ENCODE measurements at places on chromosomes 16 and 17.

GRCh38 chr16:17205279-17206211 lies 265.2 kb downstream of the XYLT1 start:
- peak; percentile 80 for DNase-seq

DNA sequence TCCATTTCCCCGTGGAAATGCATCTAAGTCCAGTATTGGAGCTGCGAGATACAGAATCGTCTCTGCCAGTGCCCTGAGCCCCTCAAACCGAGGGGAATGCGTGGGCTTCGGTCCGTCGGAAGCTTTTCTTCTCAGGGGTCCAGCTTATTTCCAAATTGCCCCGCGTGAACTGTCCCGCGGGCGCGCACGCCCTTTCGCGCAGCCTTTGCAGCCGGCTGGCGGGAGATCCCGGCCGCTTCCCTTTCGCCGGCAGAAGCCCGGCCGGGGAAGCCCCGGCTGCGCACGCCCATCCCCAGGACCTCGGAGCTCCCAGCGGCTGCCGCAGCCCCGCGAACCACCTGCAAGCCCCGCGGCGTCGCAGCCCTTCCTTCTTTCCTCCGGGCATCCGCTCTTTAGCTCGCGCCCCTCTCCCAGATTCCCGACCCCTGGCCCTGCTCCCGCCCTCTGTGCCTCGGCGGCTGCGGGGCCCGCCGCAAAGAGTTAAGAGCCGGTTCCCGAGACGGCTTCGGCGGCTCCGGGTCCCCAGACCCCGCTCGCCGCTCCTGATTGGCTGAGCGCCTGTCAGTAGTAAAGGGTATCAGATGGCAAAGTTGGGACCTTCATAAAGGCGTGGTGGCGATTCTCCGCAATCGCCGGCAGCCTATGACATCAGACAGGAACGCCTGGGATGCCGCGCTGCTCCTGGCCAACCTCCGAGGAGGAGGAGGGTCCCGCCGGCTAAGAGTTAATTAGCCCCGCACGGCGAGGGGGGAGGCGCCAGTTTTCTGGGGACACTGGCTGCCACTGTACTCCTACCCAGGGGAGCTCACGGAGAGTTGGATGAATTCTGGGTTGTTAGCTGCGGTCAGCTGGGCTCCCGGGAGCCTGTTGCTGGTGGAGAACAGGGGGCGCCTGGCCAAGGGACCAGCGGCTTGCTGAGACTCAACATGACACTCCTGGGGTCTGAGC lies at the start of gene MYOCD:
MYOCD (plus strand) TSS at position 628 of the 948 bp plus-strand sequence; CDS start at position 927, 299 bp downstream.
- DNase-seq = peak; percentile 18

DNA sequence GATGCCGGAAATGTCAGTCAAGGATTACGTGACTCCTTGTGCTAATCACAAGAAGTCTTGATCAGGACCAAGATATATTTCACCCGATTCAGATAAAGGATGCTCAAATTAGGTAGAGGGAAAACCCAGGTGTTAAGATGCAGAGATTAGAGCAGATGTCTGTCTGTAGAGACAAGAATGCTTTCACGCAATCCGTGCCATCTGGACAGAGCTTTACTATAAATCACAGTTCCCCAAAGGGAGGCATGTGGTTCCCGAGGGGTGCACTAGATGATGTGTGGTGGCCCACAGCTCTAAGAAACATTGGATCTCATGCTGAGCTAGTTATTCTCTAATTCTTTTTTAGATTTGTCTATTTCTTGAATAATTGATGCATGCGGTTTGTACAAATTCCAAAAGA lies 9.8 kb upstream of the MAP3K14 start:
- no peak for DNase-seq

DNA sequence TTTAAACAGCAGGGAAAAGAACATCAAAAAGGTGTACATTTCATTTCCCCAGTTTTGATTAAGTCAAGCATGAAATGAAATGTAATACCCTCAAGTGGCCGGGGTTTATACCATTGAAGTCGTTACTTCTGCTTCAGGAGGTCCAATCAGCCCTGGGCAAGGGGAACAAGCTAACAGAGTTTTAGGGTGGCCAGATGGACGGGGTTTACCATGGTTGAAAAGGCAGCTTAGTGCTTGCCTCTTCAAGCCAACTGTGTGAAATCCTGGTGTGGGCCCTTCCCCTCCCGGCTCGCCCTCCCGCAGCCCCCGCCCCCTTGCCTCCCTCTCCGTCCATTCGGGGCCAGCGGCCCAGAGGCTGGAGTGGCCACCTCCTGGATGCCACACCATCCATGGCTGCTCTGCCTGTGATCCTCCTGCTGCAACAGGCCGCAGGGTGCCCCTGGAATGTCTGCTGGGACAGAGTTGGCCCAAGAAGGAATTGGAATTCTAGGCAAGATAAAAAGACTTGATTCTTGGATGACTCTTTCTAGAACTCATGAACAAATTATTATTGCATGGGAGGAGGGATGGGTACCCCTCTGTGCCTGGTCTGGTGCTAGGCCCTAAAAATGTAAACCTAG lies 296.2 kb upstream of the IRX3 start:
- no peak for DNase-seq

DNA sequence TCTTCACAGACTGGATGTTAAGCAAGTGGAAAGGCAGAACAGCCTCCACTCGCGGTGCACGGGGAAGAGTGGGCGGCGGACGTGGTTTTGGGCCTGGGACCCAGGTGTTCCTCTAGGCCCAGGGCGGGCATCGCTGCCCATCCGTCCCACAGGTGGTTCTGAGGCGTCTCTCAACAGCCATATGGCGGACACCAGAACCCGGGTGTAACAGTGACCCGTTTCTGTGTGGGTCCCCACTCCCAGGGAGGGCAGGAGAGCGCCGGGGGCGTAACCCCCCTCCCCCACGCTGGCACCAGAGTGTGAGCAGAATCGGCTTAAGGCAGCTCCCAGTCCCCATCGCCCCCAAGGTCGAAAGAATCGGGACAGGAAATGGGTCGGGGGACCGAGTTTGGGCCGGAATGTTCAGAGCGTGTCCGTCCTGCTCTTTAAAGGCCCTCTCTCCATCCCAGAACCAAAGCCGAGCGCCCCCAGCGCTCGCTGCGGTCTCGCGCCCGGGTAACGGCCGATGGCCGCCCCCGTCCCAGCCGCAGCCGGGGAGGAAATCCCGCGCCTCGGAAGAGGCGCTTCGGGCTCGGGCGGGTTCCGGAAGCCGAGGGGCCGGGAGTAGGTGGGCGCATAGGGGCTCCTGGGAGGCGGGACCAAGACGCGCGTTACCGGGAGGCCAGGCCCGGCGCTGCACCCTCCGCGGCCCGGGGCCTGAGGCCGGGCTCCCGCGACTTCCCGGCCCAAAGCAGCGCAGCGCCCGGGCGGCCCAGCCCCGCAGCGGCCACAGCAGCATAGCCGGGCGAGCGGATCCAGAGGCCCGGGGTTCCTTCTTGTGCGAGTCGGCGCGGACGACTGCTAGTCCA lies at the start of gene TK2:
TK2 (minus strand) TSS at position 839 of the 848 bp plus-strand sequence; CDS start at position 778, 61 bp downstream.
- peak; percentile 43 for DNase-seq

- DNase-seq = no peak
These were observed 56.9 kb downstream of the CYB5D2 start for GRCh38 chr17:4199818-4200402.

GRCh38 chr17:54992797-54993639 lies 24.5 kb downstream of the STXBP4 start:
- DNase-seq = no peak

DNA sequence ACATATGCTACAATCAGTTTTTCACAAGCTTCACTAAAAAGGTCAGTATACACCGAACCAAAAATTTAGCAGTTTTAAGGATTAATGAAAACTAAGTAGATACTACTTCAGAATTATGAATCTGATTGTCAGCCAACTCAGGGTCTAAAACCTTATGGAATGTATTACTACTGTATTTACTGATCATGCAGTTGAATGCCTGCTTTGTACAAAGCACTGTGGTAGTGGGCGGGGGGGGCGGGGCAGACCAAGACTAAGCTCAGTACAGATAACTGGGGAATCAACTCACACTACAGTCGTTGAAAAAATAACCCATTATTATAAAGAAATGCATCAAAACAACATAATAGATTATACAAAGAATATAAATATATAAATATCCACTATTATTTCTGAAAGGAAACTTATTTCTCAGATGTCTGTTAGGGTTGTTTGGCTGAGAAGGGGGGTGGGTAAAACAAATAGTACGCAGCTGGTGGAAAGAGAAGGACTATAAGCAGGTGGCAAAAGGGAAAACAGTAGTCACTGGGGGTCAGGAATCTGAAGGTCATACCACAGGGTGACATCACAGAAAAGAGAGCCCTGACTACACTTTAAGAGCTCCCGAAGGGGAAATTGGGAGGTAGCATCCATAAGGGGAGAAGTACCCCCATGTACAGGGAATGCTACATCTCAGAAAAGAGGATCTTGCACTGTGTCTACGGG lies 109.4 kb upstream of the AXIN2 start:
- DNase-seq = no peak
